ENCODE measurements at places on chromosomes 4 and X.

- no peak for DNase-seq
Observed at GRCh38 chrX:75273483-75273882, 402 bp upstream of the UPRT start.

DNA sequence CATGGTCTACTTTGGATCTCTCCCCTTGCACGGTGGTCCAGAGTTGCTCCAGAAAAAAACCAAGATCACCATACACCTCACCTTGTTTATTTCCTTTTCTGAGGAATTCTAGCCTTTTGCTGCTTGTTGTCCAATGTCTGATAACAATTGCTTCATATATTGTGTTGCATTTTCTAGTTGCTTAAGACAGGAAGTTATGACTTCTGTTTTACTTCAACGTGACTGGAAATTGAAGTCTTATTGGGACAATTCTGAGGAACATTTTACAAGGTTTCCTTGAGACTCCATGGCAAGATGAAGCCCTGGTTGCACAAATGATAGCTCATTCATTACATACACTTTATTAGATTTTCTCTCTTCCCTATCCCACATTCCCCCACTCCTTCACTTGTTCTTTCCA is 5.2 kb downstream of the CXCL1 start:
- DNase-seq, result no peak

DNA sequence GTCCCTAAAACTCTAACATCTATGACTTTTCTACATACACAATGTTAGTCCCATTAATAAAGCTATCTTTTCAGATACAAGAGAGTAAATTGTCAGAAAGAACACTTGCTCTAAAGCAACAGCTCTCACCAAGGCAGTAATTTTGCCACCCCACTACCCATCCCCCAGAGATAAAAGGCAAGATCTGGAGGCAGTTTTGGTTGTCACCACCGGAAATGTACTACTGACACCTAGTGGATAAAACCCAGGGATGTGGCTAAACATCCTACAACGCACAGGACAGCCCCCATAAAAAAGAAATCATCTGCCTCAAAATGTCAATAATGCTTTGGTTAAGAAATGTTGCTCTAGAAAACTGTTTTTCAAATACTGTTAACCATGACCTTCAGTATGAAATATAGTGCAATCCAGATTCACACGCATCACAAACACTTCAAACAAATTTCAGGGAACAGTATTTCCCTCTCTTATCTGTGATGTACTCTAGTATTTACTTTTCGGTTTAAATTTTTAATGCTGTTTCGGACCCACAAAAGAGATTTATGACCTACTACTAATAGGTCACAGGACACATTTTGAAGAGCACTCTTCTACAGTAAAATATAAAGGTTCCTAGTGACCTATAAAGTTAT is 5.1 kb downstream of the FBXL5 start:
- DNase-seq, result no peak

DNA sequence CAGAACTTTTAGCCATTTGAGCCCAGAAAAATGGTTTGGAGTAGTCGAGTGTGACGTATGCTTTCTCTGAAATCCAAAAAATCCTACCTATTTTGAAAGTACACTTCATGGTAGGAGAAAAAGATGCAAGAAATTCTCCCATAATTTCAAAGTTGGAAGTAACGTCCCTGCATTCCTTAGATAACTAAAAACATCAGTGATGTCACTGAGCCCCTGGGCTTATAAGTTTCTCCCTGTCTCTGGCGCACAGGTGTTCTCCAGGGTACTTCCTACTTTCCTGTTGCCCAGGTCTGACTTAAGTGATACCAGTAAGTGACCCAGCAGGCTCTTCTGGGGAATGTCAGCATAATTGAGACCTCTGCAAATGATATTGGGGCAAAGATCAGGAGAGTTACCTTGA is 90.5 kb upstream of the WDR1 start:
- DNase-seq, result no peak

DNA sequence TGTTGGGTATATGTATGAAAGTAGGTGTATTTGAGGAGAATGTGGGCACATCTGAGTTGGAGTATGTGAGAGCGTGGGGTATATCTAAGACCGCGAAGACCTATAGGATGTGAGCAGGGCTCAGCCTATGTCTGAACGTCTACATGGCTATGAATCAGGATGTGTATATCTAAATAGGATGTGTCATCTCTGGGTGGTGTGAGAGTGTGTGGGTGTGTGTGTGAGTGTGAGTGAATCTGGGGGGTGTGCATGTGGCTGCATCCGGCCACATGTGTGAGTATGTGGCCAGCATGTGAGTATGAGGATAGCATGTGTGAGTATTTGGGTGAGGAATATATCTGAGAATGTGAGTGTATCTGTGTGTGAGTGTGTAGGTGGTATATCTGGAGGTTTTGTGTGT is 7.7 kb downstream of the GPR173 start:
- no peak for DNase-seq

DNA sequence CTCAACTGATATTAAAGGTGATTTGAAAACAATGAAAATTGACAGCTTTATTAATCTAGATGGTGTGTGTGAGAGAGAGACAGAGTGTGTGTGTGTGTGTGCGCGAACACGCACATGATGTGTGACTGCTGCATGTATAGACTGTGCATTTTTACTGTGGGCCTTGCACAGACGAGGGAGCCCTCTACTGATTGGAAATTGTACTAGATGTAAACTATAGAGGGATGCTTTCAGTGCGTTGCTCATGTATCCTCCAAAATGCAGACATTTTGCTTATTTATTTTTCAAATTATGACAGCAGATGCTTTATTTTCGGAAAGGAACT is 168.4 kb upstream of the GK2 start:
- no peak for DNase-seq

DNA sequence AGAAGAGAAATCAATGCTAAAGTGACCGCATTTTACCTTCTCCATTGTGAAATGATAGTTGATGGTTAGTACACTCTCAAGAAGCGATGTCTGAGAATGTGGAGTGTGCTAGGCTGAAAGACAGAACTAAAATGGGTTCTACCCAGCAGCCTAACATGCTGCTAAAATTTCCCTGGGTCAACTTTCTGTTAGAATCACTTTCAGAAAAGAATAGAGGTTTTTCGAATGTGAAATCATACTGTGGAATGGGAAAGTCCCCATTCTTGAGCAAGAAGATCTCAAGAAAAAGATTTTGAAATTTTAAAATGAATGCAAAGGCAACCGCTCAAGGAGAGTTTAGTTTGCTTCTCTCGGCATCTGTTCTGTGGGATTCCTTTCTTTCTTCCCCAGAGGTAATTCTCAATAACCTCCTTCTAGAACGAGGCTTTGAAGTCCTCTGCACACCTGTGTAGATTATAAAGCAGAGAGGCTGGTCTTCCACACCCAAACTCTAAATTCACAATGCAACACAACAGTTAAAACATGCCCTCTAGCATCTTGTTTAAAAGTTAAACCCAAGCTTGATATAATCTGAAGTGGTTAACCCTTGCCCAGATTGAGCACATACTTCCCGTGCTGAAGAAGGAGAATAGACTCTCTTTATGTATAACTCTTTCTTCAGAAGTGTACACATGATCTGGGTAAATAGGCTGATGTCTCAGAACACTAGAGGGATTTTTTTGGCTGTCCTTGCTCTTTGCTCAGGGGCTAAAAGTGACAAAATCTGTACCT is 208.7 kb upstream of the KLF3 start:
- DNase-seq, result no peak

- DNase-seq, result no peak
Observed at GRCh38 chr4:111501946-111502345, 643.3 kb upstream of the FAM241A start.

DNA sequence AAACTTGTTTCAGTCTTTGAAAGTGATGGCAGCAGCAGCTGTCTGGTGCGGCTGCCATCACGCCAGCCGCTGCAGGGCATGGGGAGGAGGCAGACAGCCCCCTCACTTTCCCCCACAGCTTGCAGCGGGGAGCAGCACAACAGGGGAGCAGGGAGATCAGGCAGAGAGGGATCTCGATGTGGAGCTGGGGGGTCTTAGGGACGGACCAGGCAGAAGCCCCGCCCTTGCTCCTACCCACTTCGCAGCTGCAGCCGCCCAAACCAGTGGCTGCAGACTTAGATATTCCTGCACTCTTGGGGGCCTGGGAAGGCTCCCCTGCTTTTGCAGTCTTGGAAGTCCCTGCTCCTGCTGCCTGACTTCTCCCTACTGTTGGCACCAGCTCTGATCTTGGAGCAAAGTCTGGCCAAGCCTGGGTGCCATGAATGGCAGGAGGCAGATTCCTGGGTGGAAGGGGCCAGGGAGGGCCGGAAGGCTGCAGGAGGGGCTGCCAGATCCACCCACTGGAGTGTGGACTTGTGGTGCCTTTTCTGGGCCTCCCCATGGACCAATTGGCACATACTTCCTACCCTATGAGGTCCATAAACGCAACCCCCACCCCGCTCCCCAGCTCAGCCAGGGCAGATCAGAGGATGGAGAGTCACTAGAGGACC is 14.0 kb upstream of the MFAP3L start:
- DNase-seq, result no peak

GRCh38 chr4:149912000-149912399 is 96.4 kb upstream of the IQCM start:
- no peak for DNase-seq

- DNase-seq, result no peak
Observed at GRCh38 chr4:158624889-158625478, 46.7 kb downstream of the C4orf46 start.

GRCh38 chr4:8602686-8603430 is 10.3 kb downstream of the CPZ start:
- no peak for DNase-seq

GRCh38 chr4:154760895-154761294 is 17.1 kb downstream of the LRAT start:
- no peak for DNase-seq

GRCh38 chr4:14404730-14405129 is 597.6 kb upstream of the CPEB2 start:
- DNase-seq, result no peak

All from stimulated activated CD4-positive, alpha-beta T cell treated with anti-CD3 and anti-CD28 coated beads, Interleukin-15, amount 100 ng/mL, for 1 hour (primary cell).